ENCODE measurements at places on chromosomes 7 and 10.
A peak's percentile ranks its signal among the peaks of the same experiment; 100 is the strongest.

- no peak for DNase-seq
Measured at GRCh38 chr7:121831801-121832200, 41.2 kb upstream of the PTPRZ1 start.

GRCh38 chr10:48843198-48843597, 96.4 kb downstream of the LRRC18 start:
- DNase-seq: no peak

DNA sequence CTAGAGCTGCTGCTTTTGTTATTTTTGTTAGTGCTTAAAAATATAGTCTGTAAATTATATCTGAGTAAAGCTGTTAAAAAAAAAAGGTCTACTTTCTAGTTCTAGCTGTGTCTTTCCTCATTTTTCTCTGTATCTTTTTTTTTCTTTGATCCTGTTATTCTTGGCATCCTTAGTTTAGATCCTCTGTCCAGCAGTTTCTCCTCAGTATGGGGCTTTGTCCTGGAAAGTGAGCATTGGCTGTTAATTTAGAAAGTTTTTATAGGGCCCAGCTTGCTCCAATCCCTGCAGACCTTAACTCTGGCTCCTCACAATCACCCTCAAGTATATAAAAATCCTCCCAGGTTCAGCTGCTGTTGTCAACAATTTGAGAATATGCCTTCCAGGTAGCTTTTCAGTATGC, 23.5 kb downstream of the DDX50 start:
- DNase-seq: no peak

GRCh38 chr7:88219781-88220747, at the start of gene SRI:
TSS of gene SRI (minus strand) at chr7:88220038. CDS start at chr7:88220026, 12 bp downstream.
- DNase-seq: peak; percentile 63

GRCh38 chr10:122553341-122553740, 7.2 kb upstream of the DMBT1 start:
- DNase-seq: no peak

GRCh38 chr10:93515071-93516005, 18.9 kb downstream of the CEP55 start:
- DNase-seq: no peak

DNA sequence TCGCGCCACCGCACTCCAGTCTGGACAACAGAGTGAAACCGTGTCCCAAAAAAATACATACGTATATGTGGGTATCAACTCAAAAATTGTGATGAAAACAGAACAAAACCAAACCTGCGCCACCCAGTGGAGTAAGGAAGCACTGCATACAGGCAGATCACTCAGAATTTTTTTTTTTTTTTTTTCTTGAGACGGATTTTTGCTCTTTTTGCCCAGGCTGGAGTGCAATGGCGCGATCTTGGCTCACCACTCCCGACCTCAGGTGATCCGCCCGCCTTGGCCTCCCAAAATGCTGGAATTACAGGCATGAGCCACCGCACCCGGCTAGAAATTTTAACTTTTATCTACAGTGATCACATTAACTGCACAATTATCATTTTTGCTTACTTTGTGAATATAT, 9.1 kb upstream of the TMEM236 start:
- DNase-seq: peak; percentile 42

GRCh38 chr7:51102828-51103227, 213.8 kb downstream of the COBL start:
- no peak for DNase-seq

GRCh38 chr7:157276091-157276561, 60.7 kb upstream of the DNAJB6 start:
- no peak for DNase-seq

- no peak for DNase-seq
Measured at GRCh38 chr10:130905386-130905785, 406.1 kb downstream of the TCERG1L start.

- no peak for DNase-seq
Measured at GRCh38 chr7:67021260-67021659, 24.6 kb downstream of the TYW1 start.

DNA sequence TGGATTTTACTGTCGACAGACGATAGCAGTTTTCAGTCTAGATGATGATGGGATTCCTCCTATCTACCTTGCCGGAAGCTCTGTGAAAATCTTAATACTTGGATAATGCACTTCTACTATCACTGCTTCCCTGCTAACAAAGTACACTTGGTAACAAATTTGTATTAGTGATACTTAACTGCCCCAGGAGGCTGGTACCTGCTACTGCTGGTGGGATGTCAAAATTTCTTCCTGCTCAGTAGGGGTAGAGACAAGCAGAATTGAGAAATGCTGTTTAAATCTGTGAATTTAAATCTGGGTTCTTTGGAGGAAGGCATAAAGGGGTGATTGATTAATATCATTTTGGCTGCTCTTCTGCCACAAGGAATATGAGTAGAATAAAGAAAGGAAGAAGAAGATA, 99.8 kb upstream of the STRIP2 start:
- no peak for DNase-seq

GRCh38 chr7:123367484-123368122, 166.8 kb downstream of the IQUB start:
- no peak for DNase-seq

DNA sequence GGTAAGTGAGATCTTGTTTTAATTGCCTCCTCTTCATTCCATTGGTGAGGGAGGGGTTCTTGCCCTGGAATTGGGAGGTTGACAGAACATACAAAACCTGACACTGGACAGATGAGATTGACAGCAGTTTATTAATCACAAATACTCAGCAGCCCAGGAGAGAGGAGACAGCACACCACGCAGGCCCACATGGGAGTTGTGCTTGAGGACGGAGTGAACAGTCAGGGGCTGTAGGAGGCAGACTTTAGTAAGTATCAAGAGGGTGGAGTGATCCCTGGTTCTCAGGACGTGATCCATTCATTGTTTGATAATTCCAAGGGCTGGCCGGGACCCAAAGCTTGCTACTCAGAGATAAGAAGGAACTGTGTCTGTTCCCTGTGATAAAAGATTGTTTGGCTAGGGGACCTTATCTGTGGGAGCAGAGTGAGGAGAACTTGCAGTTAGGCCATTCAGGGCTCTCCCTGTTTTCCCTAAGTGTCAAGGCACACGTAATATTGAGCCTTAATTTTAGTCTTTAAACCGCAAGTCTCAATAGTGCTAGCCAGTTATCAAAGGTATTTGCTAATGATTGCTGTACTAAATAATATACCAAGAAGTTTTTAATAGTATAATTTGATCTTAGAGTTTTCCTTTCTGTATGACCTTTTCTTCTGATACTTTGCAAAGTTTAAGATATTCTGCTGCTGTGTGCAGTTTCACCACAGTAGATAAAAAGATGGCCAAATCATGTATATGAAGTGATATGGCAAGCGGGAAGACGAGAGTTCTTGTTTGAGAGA, 14.5 kb downstream of the CAPZA2 start:
- no peak for DNase-seq

DNA sequence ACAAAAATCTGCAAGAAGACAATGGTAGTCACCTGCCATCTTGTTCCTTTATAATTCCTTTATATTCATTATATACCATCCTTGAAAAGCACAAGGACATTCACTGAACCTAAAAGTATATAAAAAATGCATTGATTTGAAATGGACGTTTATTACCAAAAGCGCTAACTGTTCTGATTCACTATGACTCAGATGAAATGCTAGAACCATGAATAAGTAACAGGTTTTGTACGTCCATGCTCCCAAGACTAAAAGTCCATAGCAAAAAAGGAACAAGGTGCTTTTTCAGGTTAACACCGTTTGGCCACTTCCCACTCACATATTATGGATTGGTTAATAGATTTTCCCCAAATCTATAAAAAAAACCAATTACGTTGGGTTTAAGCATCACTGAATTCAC, 109.4 kb downstream of the PPP1R17 start:
- DNase-seq: no peak

- DNase-seq: no peak
Measured at GRCh38 chr7:121344093-121344492, 15.3 kb downstream of the WNT16 start.

- DNase-seq: no peak
Measured at GRCh38 chr10:49689882-49690510, 10.5 kb downstream of the C10orf53 start.

GRCh38 chr10:98568551-98568950, 121.8 kb upstream of the HPS1 start:
- DNase-seq: no peak

All from hypothalamus (tissue), 51 donors.